ENCODE measurements at places on chromosomes 2 and 18.

DNA sequence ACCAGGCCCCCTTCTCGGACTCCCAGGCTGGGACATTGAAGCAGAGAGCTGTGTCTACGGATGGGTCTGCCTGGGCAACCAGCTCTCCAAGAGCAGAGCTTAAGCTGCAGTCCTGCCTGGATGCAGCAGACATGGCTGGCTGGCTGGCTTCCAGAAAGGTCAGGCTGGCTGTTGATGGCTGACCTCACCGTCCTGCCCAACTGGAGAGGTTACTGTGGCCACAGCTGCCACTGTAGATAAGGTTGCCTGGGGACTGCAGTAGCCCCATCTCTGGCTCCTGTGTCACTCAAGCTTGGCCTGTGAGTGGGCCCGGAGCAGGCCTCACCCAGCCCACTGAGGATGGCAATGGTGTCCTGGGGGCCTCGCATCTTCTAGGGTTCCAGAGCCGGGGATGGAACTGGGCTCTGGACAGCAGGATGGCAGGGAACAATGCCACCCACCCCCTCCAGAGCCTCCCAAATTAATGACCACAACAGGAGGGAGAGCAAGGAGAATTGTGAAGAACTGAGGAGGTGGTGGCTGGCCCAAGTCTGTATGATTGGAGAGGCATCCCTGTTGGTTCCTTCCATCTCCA lies 37.0 kb upstream of the FOSL2 start:
- DNase-seq = no peak

GRCh38 chr18:41464278-41464677 lies 490.8 kb upstream of the PIK3C3 start:
- no peak for DNase-seq

- DNase-seq = no peak
These were observed 15.1 kb upstream of the CYP27C1 start for GRCh38 chr2:127235082-127235702.

- DNase-seq = no peak
These were observed 61.0 kb downstream of the ZAP70 start for GRCh38 chr2:97774425-97774824.

DNA sequence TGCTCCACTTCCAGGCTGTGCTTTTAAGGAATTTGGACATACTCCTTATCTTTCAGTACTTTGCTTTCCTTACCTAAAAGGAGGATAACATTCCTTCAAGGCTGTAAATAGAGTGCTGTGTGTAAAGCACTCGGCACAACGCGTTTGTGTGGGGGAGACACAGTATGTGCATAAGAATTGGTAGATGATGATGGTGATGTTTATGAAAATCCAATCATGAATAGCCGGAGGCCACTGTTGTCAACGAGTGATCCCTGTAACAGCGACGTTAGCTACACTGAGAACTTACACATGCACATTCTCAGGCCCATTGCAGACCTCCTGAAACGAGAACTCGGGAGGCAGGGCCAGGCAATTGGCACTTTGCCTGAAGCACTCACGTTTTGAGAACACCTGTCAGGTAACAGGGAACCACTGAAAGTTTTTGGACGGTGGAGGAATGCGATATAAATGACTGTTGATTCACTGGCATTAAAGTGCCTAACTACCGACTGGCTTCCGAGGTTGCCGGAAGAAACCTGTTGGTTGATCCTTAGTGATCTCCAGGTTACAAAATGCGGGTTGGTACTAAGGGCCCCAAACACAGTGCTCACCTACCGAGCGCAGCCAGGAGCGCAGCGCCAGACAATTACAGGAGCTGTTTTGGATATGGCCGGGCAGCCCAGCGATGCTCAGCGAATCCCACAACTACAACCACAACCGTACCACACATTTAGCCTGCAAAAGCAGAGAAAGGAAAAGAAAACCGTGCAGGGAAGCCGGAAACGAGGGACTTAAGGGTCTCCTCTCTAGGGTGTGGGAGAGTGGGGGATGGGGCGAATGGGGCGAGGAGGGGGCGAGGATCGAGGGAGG lies 1.0 kb upstream of the MAP4K4 start:
- DNase-seq = no peak

- DNase-seq = peak; percentile 33
These were observed 479.4 kb upstream of the TCF4 start for GRCh38 chr18:56067214-56067894.

- peak; percentile 56 for DNase-seq
These were observed 156.5 kb downstream of the ARL6IP6 start for GRCh38 chr2:152874955-152875354.

GRCh38 chr18:39635966-39636365 lies 2070.4 kb upstream of the CELF4 start:
- DNase-seq = no peak

DNA sequence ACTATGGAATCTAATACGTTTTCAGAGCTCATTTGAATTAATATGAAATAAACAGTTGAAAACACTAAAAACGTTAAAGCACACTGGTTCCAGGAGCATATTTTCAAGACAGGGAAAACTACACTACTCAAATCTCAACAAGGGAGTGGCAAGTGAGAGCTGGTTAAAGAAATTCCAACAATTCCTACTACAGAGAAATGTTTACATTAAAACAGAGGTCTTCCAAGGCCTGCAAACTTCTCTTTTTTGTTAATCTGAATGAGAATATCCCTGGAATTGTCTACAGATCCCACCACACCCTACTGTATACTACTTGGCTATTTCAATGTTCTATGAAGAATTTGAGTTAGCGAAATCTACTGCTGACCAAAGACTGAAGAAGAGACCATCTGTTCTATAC lies 231.5 kb downstream of the ZEB2 start:
- DNase-seq = peak; percentile 12

DNA sequence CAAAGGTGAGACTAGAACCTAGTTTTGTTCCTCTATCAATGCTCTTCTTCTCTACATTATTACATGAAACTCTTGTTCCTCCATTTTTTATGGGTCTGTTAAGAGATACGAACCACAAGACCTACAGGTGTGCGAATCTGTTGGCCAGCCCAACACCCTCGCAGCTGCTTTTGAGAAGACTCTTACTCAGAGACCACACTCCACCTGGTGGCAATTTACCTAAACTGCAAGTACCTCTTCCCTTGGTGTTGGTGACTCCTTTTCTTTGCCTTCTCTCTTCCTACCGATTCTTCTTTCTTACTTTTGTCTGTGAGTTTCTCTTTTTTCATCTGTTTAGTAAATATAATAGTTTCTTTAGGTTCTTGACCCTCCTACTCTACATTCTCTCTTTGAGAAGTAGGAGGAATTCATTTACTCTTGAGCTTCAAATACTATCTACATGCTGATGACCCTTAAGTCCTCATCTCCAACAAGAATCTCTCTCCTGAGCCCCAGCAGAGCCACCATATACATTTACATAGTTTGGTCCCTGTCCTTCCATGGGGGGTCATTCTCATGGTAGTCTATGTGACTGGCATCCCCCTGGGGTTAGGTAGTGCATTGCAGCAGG lies 81.8 kb upstream of the GAREM1 start:
- DNase-seq = no peak

GRCh38 chr18:79790996-79791972 lies 6.5 kb upstream of the KCNG2 start:
- peak; percentile 99 for DNase-seq

- peak; percentile 25 for DNase-seq
These were observed 109.6 kb upstream of the SPOPL start for GRCh38 chr2:138391946-138392345.

DNA sequence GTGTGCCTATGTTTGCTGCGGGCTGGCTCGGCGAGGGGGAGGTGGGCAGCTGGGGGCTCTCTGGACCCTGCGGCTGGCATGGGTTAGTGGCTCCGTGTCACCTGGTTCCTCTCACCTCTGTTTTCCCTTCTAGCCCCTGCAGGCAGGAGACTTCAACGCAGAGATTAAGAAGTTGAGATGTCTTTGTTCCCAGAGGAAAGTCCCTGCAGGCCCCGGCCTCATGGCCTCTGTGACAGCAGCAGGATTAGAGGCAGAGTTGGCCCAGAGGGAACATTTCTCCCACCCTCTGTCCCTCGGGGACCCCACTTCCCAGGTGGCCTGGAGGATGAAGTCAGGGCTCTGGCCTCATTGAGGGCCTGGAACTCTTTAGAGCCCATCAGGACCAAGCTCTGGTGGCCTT lies 56.5 kb downstream of the HPCAL1 start:
- DNase-seq = no peak

DNA sequence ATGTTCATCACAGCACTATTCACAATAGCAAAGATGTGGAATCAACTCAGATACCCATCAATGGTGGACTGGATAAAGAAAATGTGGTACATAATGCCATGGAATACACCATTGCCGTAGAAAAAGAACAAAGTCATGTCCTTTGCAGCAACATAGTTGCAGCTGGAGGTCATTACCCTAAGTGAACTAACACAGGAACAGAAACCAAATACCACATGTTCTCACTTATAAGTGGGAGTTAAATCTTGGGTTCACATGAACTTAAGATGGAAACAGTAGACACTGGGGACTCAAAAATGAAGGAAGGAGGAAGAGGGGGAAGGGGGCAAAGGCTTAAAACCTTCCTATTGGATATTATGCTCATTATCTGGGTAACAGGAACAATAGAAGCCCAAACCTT lies 228.1 kb upstream of the RAB6C start:
- DNase-seq = no peak

DNA sequence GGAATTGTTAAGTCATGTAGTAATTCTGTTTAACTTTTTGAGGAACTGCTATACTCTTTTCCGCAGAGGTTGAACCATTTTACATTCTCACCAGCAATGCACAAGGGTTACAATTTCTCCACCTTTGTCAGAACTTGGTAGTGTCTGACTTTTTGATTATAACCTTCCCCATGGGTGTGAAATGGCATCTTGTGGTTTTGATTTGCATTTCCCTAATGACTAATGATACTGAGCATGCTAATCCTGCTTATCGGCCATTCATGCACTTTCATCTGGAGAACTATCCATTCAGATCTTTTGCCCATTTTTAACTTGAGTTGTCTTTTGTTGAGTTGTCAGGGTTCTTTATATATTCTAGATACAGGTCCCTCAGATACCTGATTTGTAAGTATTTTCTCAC lies 47.2 kb downstream of the CYB5A start:
- DNase-seq = no peak

GRCh38 chr2:101987832-101988231 lies 3.9 kb upstream of the IL1R2 start:
- DNase-seq = no peak

DNA sequence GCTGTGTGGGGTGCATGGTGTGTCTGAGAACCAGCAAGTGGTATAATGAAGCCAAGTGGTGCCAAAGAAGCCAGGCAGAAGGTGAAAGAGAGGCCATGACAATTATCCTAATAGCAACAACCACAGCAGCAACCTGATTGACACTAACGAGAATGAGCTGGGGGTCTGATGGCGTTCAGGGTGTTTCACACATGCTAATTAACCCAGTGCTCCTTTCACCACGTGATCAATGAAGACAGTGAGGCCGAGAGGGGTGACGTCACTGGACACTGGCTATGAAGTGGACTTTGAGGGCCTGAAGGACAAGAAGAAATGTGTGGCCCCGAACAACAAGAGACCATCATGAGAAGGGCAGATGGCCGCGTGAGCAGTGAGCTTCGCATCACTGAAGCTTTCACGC lies 364.4 kb upstream of the ID2 start:
- no peak for DNase-seq

DNA sequence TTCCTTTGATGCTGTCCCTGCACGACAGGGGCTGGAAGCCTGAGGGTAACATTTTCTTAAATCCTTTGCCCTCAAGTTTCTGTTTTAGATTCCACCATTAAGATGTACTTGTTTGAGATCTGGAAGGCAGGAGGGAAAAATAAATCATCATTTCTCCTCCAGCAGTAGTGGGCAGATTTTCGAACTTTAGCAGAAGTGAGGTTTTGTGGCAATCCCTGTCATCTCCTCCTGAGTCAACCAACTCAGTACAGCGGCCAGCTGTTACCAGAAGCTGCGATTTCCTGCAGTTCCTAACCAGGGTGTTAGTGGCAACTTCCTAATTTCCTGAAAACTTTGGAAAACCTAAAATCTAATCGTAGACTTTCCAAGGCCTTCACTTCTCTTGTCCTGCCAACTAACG lies 517.2 kb upstream of the ACVR2A start:
- no peak for DNase-seq

DNA sequence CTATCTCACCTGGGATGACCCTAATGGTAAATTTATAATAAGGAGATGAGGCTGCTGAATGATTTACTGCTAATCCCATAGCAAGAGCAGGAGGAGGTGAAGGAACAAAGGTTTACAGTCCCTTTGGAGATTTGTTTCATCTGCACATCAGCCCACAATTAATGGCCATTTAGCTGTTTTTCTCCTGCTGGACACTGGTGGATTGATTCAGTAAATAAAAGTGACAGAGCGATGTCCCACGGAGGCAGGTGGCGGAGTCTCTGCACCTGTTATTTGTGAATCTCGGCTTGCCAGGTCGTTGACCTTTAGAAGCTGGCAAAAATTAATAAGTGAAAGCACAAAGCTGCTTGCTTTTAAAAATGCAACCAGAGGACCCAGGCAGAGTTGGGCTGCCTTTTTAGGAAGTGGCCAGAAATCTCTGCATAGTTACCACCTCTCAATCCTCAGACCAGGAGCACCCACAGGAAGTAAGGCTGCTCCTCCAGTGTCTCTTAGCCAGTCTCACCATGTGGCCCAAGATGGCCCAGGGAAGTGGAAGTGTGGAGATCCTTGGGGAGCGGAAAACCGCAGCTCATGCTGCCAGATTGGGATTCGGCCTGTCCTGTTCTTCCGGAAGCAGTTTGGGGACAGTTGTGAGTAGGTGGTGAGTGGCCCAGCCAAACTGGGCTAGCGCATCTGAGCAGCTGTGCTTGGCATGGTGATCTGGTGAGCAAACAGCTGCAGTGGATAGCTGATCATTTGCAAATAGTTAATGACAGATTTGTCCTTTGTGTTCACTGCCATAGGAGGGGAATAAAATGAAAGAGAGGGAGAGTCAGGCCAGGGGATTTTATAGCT lies 1005.7 kb upstream of the PIK3C3 start:
- DNase-seq = no peak

GRCh38 chr2:70553334-70553583 lies 367 bp downstream of the TGFA start:
- DNase-seq = no peak

GRCh38 chr2:235183786-235184185 lies 232.0 kb downstream of the SH3BP4 start:
- DNase-seq = peak; percentile 38

DNA sequence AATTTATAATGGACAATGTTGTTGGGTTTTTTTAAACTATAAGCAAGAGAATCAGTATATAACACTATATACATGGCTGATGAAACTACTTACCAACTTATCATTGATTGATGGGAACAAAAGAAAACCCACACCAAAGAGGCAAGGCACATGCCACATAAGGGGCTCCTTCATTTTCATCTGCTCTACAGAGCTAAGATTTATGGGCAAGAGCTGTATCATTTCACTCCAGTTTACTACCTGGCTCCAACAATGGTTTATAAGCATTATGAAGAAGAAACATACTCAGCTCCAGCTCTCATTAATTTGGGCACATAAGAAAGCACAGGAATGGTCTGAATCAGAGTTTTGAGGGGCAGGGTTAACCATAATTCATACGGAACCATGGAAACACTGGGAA lies 283.3 kb downstream of the AGPS start:
- DNase-seq = no peak

GRCh38 chr2:160650196-160651118 lies 156.8 kb upstream of the RBMS1 start:
- no peak for DNase-seq

Measured in EL (cell line).